Kidney glomerular epithelial cell (primary cell): ENCODE measurements at places on chromosomes 1 and 21.

GRCh38 chr21:44089001-44089911 lies 17.9 kb upstream of the PWP2 start:
- no peak for DNase-seq

- peak; percentile 21 for DNase-seq
Measured at GRCh38 chr1:240100371-240100934, 8.8 kb downstream of the FMN2 start.

GRCh38 chr1:109225308-109225707 lies 11.6 kb downstream of the SARS1 start:
- DNase-seq: no peak

- no peak for DNase-seq
Measured at GRCh38 chr1:220894025-220894923, 15.0 kb downstream of the HLX start.

- no peak for DNase-seq
Measured at GRCh38 chr1:98523256-98523655, 138.3 kb upstream of the SNX7 start.

DNA sequence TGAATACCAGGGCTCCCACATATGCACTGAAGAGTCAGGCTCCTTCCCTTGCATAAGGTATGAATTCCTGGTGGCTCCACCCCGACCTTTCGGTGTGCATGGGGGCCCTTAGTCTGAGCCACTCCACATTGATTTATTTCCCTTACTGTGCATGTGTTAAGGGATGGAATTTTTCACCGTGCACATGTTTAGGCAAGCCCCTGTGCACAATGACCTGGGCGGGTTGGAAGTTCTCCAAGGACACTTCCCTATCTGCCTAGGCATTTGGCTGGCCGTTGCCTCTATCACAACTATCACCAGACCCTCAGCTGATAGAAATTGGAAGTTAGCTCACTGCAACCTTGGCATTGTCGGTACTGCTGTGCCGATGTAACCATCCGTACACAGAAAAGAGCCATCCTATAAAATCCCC lies 9.7 kb downstream of the S100A6 start:
- no peak for DNase-seq

- no peak for DNase-seq
Measured at GRCh38 chr21:35478161-35479064, 429.3 kb upstream of the RUNX1 start.

- DNase-seq: no peak
Measured at GRCh38 chr1:198295225-198295624, 138.4 kb downstream of the NEK7 start.

- no peak for DNase-seq
Measured at GRCh38 chr1:169250795-169251194, 116.8 kb downstream of the NME7 start.

DNA sequence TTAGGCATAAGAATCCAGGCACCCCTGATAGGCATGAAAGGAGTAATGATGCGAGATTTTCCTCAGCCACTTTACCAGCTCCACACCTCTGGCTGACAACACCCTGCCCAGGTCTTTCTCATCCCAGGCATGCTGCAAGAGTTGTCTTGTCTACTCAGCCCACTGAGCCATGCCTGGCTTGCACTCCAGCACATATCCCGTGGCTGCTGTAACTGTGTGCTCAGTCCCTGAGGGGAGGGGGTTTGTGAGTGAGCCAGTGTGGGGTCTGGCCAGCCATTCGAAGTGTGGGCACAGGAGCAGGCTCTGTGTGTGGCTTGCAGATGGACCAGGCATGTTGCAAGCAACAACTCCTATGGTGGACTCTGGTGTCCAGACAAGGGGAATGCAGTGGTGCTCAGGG lies 529.6 kb downstream of the ADGRL2 start:
- no peak for DNase-seq

GRCh38 chr1:39650431-39650830 lies 11.0 kb upstream of the HEYL start:
- no peak for DNase-seq

- DNase-seq: no peak
Measured at GRCh38 chr1:24293392-24294227, 25.5 kb upstream of the GRHL3 start.

- no peak for DNase-seq
Measured at GRCh38 chr1:56540467-56540866, 38.9 kb downstream of the PLPP3 start.

- no peak for DNase-seq
Measured at GRCh38 chr1:207518608-207519236, 22.8 kb downstream of the CR1 start.

GRCh38 chr1:192445839-192446489 lies 129.2 kb downstream of the RGS21 start:
- DNase-seq: peak; percentile 35

GRCh38 chr1:186865857-186866256 lies 37.1 kb downstream of the PLA2G4A start:
- no peak for DNase-seq

DNA sequence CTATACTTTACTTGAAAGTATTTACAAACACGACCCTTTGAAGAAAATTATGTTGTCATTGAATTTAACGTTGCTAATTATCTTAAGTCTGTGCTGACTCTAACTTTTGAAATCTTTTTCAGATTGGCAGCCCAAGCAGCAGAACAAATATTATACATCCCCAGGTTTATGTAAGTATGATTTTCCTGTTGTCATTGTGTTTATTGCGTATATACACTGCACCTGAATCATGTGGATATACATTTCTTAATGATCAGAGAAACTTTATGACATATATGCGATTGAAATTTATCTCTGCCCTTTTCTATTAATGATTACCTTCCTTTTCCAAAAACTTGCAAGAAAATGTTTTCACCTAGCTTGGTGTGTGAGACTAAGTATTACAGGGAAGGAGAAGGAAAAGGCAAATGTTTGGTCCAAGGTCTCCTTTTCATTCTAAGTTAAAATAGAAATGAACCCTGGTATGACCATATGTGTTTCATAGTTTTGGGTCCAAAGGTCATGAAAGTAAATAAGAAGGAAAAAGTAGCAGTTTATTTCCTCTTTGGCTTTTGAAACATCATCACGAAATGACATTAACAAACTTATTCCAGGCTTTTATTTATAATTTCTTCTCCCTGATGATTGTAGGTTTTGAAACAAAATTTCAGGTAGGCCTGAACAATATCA lies 116.8 kb downstream of the VPS13D start:
- no peak for DNase-seq

DNA sequence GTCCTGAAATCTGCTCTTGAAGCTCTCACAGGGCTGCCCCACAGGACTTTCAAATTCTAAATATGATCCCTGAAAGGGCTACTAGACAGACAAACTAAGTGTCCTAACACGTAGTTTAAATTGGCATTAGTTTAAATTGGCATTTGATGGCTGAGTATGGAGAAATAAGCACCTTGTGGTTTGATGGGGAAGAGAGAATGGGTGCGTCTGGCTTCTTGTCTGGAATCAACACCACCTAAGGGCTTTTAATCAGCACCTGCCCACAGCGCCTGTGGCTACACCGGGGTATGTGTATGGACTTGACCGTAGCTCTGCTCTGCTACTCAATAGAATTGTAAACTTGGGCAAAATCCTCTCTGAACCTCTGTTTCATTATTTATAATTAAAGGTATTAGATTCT lies 5.7 kb upstream of the LAMB3 start:
- DNase-seq: no peak

DNA sequence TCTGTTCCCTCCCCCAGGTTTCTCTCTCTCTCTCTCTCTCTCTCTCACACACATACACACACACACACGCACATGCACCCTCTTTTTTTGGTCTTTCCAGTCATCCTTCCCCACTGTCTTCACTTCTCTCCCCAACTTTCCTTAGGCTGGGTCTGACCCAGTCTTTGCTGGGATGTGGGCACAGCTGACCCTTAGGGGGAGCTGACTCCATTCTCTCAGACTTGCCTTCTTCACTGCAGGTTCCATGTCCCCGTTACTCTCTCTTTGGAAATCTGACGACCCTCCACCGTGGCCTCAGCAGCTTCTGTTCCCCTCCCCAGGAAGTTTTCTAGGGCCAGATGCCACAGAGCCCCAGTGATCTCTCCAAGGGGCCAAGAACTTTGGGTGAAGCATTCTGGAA lies 2.1 kb downstream of the DISP3 start:
- no peak for DNase-seq

- DNase-seq: no peak
Measured at GRCh38 chr1:44223187-44223610, 9.9 kb downstream of the DMAP1 start.

GRCh38 chr1:47433037-47433421 lies 4.8 kb upstream of the FOXD2 start:
- DNase-seq: no peak

DNA sequence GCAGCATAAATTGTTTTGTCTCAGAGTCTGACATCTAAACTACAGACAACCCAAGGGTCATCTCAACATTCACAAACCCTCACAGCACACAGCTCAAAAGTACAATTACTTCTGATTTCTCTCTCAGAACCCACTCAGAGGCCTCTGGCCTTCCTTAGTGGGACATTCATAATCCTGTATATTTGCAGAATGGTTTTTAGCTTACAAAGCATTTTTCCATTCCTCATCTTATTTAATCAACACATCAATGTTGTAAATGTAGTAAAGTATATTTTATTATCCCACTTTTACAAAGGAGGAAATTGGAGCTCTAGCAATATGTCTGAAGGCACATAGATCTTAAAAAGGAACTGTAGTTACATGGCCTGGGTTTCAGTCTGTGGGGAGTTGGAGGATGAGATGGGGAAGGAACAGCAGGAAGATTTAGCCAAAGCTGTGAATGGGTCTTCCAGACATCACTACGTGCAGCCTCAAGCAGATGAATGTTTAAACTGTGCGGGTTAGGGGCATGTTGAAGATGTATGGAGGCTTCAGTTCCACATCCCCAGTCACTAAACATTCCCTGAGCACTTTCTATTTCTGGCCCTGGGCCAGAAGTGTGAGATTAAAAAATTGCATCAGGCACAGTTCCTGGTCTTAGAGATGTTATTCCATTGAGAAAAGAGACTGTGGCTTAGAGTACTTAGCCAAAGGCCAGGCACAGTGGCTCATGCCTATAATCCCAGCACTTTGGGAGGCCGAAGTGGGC lies 13.3 kb downstream of the AKNAD1 start:
- no peak for DNase-seq

DNA sequence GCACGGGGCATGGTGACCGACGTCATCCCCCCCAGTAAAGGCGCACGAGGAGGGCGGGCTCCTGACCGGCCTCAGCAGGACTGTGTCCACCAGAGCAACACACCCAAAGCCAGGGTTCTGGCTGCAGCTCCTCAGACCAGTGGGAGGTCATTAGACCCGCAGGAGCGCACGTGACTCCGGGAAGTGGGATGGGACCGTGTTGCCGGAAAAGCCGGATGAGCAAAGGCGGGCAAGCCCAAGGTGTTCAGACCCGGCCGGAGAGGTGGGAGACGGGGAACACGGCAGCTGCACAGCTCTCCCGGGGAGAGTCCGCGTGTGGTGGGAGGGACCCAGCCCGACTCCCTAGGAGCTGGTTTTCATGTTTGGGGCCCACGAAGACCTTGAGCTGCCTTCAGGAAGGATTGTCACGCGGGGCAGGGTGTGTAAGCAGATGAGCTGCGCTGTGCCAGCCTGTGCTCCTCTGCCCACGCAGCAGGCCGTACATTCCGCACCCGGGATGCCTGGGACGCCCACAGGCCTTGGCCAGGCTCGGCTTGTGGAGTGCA lies 20.6 kb upstream of the TRAPPC10 start:
- no peak for DNase-seq

DNA sequence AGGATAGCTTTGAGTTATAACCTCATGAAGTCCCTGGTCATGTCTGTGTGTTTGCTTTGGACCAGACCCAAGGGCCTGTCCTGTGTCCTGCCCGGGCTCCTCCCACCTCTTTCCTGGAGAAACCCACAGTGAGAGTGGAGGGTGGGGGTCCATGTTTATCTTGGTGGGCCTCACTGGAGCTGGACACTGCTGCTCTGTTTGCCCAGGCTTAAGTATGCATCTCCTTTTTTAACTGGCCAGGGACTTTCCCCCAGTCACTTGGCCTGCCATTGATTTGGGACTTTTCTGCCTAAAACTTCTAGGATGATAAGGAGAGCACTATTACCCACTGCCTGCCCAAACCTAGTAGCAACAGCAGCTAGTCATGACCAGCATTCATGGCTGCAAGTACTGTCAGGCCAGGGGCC lies 49.8 kb downstream of the DDR2 start:
- no peak for DNase-seq

- no peak for DNase-seq
Measured at GRCh38 chr21:45848331-45848730, 133.2 kb upstream of the COL6A1 start.

GRCh38 chr1:111290104-111290503 lies 547 bp upstream of the CHIA start:
- no peak for DNase-seq

GRCh38 chr1:145982010-145982723 lies 14.2 kb downstream of the TXNIP start:
- DNase-seq: no peak

DNA sequence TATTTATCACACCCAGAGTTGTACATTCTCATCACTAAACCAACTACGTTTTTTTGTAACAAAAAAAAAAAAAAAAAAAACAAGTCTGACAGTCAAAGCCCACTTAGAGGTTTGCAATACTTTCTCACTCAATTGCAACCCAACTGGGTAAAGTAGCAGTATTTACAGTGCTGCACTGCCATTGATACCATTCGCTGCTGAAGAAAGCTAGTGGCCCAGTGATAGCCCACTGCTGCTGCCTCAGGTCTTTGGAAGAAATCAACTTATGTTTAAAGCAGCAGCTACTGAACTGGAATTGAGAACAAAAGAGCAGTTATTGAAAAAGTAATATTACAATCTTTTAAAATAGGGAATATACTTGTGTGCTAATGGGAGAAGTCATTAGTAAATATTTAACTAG lies 2.7 kb downstream of the HNRNPU start:
- DNase-seq: no peak

- DNase-seq: peak; percentile 87
Measured at GRCh38 chr1:109201123-109201703, 12.5 kb upstream of the SARS1 start.

- DNase-seq: peak; percentile 74
Measured at GRCh38 chr21:26967062-26967913, at the start of gene ADAMTS5. ADAMTS5 (minus strand) TSS chr21:26967088; CDS start chr21:26966391, 697 bp downstream.

- no peak for DNase-seq
Measured at GRCh38 chr1:25650289-25650576, 33.6 kb downstream of the MAN1C1 start.

- DNase-seq: peak; percentile 72
Measured at GRCh38 chr21:17679002-17679600, 66.4 kb upstream of the BTG3 start.

DNA sequence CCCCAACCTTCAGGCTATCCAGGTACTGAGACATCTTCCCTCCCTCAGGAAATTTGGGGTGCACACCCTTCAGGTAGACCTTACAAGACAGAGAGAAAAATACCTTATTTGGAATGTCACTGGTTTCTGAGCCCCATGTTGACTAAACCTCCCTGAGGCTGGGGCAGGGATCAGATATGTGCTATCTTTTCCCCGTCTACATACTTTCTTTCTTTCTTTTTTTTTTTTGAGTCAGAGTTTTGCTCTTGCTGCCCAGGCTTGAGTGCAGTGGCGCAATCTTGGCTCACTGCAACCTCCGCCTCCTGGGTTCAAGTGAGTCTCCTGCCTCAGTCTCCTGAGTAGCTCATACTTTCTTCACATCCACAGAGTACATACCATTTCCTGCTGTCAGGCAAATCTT lies 1.6 kb downstream of the CYB5R1 start:
- no peak for DNase-seq
